Thymus (tissue), 14 donors: ENCODE measurements at places on chromosomes 3 and 15.
A peak's percentile ranks its signal among the peaks of the same experiment; 100 is the strongest.

DNA sequence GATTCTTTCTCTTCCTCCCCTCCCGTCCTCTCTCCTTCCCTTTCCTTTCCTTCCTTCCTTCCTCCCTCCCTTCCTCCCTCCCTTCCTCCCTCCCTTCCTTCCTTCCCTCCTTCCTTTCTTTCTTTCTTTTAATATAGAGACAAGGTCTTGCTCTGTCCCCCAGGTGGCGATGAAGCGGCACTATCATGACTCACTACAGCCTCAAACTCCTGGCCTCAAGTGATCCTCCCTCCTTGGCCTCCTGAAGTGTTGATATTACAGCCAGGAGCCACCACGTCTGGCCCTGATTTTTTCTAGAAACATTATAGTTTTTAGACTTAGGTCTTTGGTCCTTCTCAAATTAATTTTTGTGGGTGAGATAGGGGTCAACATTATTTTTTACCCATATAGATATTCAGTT lies 15.5 kb downstream of the GRM2 start:
- no peak for DNase-seq

GRCh38 chr3:112437146-112438022 lies 61.9 kb downstream of the BTLA start:
- peak; percentile 18 for DNase-seq

GRCh38 chr3:72894976-72895552 lies 7.2 kb downstream of the GXYLT2 start:
- DNase-seq, result no peak

DNA sequence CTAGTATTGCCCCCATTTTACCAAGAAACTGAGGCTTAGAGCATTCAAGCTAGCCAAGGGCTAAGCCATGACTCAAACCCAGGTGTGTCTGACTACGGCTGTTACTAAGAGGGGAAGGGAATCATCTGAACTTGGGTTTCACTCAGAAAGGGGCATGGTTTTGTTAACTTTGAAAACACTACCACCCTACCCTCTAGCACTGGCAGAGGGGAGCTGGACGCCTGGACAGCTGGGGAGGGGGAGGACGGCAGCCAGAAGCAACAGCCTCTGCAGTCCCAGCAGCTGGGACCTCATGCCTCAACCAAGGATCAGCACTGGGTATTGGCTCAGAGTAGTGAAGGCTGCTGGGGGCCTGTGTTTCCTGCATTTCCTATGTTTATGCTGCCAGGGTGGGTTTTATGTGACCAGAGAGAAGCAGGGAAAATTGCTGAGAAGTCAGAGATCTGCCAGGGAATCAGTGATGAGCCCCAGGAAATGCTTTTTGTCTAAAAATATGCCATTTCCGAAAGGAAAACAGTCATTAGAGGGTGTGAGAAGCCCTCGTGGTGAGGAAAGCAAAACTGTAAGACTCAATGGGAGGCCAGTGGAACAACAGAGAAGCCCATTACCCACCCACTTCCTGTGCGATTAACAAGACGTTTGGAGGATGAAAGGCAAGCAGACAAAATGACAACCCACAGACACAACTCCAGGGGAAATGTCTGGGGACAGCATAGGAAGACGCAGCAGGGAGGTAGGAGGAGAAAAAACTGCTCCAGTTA lies 41.2 kb downstream of the LIPC start:
- DNase-seq, result peak; percentile 50

GRCh38 chr15:52228921-52229320 lies 37.7 kb upstream of the GNB5 start:
- no peak for DNase-seq

DNA sequence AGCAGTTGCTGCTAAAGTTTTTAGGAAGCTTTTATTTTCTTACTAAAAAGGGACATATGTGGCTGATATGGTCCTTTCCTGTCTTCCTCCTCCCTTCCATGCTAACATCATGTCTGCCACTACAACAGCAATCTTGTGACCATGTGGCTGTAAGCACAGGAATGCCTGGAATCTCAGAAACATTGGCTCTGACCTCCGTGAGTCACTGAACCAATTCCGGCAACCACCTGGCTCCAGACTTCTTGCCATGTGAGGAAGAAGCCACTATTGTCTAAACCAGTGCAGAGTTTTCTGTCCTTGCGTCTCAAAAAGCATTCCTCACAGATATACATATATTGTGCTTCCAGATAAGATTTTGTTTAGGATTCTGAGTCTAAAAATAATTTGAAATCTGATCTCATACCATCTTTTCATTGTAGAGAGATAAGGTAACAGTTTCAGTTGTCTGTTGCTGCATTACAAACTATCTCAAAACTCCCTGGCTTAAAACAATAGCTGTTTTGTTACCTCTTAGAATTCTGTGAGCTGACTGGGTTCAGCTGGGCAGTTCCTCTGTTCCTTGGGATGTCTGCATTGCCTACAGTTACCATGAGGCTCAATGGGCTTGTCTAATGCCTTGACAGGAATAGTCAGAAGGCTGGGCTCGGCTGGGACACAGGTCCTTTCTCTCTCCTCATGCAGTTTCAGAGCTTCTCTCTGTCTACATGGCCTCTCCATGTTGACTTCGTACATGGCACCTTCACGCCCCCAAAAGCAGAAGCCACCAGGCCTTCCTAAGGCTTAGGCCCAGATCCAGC lies 77.3 kb upstream of the MAGI1 start:
- no peak for DNase-seq

DNA sequence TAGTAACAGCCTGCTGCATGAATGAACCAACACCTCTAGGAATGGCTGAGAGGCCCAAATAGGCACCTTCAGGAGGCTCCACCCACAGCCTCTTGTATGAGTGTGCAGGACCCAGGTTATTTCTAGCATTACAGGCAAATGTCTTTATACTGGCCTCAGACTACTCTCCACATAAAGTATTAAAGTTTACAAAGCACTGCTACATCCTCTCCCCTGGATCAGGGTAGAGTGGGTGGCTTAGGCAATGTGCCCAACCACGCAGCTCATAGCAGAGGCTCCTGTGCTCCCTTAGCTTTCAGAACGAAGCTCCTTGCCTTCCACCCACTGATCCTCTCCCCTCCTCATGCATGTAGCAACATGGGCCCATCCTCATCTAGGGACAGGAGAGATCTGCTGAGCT lies 16.3 kb downstream of the TMEM43 start:
- DNase-seq, result no peak

DNA sequence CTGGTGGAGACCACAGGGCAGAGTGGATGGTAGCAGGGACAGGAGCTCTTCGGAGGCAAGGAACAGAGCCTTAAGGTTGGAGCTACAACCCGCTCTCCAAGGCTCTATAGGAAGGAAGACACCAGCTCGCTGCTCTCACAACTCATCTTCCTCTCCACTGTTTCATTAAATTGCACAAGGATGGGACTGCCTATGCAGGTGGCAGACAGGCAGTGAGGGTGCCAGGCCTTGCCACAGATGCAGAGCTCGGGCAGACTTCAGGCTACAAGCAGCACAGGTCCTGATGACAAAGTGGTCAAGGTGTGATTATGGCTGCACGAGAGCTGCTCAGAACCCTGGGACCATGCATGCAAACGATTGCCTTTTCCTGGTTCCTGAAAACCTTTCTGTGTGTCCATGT lies 144.6 kb downstream of the FOXP1 start:
- DNase-seq, result no peak

GRCh38 chr15:73582851-73583379 lies 50.3 kb downstream of the NPTN start:
- DNase-seq, result no peak

GRCh38 chr3:53650424-53650823 lies 156.0 kb downstream of the CACNA1D start:
- DNase-seq, result no peak

- DNase-seq, result no peak
Observed at GRCh38 chr3:125281381-125281780, 68.8 kb upstream of the SLC12A8 start.

- DNase-seq, result no peak
Observed at GRCh38 chr15:26972636-26973035, 1.7 kb downstream of the GABRG3 start.

DNA sequence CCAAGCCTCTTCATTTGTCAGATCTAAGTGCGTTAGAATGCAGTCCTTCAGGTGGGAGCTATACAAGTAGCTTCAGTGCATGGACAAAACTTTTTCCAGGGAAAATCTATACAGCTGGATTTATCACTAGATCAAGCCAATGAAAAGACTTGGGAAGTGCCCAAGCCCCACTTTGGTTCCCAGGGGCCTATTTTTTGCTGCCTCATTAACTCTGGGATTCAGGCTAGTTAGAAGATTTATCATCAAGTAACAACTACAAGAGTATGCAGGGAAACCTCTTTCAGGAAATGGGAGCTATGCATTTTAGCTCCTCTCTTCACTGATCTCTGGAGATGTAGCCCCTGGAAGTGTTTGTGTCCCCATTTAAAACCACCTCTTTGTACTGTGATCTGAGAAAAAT lies 908.8 kb downstream of the SQOR start:
- no peak for DNase-seq

GRCh38 chr15:64535460-64536243 lies 75.3 kb downstream of the ZNF609 start:
- no peak for DNase-seq

DNA sequence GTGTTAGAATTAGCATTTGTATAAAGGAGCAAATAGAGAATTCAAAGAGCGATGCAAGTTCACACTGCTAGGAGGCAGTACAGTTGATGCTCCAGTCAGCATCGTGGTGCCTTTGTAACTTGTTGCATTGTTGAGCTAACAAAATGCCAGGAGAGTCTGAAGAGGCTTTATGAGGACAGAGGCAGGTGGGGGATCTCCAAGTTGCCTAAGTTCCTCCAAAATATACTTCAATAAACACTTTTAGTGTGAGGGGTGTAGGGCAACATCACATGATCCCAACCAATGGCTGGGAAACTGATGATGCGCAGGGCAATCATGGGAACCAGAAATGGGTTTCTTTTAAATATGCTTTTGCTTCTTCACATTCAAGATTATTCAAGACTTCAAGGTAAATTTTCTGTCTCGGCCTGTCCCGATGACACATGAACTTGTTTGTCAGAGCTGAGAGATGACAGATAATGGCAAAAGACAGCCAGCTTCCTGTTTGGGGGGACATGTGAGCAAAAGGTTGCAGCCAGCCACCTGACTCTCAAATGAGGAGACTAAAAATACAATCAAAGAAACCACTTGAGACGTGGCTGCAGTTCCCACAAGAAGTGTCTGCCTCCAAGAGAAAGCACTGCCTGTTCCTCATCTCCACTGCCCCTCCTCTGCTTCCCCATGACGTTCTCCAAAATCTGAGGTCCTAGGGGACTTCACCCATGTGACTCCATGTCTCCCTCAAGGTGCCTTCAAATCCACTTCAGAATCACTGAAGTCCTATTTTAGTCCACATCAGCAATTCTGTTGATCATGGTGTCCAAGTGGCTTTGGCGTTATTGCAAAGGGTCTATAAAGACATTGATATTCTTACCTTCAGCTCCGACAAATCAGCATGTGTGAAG lies 39.3 kb downstream of the KLHL6 start:
- DNase-seq, result peak; percentile 72

DNA sequence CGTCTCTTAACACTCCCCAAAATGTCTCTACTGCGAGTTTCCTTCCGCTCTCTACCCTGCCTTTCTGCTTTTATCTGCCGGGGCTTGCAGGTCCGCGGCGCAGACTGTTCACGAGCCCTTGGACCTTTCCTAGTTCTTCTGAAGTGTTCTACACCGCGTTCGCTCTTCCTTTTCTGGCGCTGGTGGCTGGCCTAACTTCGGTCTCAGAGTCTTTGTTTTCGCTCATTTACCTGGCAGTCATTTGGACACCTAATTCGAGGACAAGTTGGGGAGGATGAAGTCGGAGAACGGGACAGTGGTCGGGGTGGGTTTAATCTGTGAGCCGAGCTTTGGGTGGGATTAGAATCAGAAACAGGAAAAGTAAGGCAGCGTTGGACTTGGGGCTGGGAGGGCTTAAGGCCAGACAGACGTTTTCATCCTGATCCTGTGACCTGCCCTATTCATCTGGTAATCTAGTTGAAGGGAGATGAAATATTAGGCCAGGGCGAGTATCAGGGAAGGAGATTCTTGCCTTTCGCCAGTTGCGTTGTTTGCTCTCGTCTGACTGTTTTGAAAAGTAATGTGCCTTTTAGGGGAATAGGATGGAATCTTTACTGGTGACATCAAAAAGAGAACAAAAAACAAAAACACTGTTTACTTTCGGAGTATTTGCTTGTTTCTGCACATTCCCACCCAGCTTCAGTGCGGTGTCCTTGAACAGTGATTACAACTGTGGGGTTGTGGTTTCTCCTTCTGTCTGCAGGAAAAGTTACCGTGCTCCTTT lies 1.8 kb downstream of the DIPK2A start:
- DNase-seq, result peak; percentile 93

DNA sequence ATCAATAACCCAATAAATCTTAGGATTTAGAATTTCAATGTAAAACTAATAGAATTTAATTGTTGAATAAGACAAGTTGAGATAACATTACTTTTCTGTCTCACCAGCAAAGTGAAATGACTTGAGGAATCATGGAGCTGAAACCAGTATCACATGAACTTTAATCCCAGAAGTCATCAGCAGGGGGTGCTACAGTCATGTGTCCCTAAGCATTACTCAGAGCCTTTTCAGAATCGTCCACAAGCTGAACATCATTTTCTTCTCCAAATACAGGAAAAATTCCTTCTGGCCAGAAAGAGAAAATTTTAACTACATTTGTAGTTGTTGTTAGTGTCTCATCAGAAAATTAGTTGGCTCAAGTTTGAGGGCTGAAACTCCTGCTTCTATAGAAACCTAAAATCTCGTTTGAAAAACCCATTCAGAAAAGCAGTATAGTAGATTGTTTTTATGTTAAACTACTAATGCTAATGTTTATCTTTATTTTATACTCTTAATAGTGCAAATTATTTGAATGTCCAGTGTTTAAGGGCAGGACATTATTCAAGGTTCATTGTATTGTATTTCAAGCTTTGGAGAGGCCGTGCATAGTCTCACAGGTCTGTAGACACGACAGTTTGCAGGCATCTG lies 384.1 kb downstream of the PLOD2 start:
- peak; percentile 2 for DNase-seq

GRCh38 chr3:192802957-192803899 lies 75.9 kb upstream of the FGF12 start:
- DNase-seq, result no peak

- DNase-seq, result peak; percentile 41
Observed at GRCh38 chr3:17088602-17089313, 204.0 kb downstream of the PLCL2 start.

DNA sequence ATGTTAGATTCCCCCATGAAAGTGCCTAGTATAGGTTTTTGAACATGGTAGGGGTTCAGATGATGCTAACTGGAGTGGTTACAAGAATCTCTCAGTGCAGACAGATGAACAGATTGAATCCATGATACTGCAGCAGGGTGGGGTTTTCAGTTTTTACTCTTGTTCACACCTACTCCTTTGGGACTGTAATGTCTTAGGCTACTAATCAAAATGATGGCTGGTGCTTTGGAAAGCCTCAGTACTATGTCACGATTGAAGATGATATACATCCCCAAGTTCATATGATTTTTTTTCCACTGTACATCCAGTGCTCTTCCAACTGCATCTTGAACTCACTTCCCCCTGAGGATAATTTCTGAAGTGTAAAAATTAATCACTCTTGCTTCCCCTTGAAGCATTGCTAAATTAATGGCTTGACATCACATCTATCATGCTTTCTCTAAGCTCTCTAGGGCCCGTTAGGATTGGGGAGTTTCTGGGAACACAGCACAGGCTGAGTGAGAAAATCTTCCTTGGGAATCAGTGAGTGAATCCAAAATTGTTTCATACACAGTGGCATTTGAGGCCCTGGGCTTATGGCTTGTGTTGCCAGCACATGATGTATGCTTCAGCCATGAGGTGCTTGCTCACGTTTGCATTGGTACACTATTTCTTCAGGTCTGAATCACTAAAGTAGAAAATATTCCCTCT lies 115.0 kb upstream of the TPRG1 start:
- DNase-seq, result no peak
